ENCODE measurements at places on chromosomes 13 and 19.

DNA sequence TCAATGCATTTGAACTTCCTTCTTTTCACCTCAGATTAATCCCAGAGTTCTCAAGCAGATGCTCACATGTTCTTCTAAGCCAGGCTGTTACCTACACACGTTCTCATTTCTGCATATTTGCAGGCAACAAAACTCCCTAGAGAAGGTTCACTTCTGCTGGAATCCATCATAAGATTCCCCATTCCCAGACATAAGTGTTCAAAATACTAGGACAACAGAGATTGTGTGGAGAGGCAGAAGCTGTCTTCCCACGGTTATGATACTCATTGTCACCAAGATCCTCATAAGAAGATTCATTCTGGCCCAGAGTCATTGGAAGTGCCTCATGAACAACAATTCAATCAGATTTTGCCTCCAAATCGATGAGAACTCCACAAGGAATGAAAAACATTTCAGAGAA, 931.6 kb upstream of the MIR17HG start:
- no peak for DNase-seq

DNA sequence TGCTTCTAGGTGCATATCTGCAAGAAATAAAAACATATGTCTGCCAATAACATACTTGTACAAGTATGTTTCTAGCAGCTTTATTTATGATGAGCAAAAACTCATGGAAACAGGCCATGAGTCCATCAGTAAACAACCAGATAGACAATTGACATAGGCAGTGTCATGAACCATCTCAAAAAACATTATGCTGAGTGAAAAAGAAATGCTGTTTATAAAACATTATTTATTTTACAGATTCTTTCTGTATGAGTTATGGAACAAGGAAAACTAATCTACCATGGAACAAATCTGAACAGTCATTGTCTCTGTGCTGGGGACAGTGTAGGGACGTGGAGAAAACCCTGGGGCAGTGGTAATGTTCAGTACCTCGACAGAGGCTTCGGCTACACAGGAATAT, 283.9 kb downstream of the UQCRFS1 start:
- DNase-seq: no peak

DNA sequence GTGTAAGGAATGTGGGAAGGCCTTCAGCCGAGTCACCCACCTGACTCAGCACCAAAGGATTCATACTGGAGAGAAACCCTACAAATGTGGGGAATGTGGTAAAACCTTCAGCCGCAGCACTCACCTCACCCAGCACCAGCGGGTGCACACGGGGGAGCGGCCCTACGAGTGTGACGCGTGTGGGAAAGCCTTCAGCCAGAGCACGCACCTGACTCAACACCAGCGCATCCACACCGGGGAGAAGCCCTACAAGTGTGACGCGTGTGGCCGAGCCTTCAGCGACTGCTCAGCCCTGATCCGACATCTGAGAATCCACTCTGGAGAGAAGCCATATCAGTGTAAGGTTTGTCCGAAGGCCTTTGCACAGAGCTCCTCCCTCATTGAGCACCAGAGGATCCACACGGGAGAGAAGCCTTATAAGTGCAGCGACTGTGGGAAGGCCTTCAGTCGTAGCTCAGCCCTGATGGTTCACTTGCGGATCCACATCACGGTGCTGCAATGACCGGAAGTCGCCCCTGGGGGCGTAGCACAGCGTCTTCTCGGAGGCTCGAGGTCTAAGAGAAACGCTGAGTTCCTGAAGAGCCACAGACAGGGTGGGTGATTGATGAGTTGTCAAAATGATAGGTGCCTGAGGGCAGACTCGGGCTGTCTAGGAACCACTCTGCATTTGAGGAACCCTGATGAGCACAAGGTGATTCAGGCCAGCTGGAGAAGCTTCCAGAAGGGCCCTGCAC, 12.2 kb downstream of the ZSCAN22 start:
- no peak for DNase-seq

- DNase-seq: no peak
Measured at GRCh38 chr19:19642506-19643157, 825 bp downstream of the GMIP start.

DNA sequence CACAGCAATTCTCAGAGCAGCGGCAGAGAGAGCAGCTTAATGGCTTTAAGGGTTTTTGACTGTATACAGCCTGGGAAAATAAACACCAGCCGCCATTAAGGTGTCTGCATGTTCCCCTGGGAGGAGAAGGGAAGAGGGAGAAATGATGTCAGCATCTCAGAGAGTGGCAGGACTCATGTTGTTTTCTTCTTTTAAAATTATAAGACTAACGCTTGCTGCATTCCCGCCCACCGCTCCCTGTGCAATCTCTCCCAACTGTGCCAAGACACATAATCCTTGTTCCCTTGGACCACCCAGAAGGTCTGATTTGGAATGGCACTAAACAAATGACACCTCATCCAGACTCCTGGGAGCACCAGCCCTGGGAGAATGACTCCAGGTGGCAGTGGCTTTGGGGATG, 27.7 kb upstream of the FAM216B start:
- no peak for DNase-seq

DNA sequence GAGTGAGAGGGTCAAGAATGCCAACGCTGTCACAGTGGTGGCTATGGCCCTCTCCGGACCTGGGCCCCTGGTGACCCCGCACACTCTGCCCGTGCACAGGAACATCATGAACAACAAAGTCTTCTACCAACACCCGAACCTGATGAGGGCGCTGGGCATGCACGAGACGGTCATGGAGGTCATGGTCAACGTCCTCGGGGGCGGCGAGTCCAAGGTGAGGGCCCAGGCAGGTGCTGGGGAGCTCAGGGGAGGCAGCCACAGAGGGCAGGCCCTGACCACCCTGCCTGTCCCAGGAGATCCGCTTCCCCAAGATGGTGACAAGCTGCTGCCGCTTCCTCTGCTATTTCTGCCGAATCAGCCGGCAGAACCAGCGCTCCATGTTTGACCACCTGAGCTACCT, 62.6 kb downstream of the RYR1 start:
- no peak for DNase-seq

DNA sequence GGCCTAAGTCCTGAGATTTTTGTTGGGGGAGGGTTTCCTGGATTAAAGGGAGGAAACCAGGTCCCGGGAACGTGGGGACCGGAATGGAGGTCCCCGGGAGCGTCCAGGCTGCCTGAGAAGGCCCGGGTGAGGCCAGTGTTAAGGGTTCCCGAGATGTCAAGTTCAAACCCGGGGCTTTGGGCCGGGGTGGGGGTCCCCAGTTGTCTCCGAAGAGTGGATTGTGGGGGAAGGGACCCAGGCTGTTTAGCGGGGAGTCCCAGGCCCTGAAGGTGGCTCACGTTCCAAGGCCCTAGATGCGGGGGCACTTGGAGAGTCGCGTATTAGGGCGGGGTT, 262 bp downstream of the COX7A1 start:
- no peak for DNase-seq

- no peak for DNase-seq
Measured at GRCh38 chr19:11191273-11191755, 6.0 kb downstream of the KANK2 start.

DNA sequence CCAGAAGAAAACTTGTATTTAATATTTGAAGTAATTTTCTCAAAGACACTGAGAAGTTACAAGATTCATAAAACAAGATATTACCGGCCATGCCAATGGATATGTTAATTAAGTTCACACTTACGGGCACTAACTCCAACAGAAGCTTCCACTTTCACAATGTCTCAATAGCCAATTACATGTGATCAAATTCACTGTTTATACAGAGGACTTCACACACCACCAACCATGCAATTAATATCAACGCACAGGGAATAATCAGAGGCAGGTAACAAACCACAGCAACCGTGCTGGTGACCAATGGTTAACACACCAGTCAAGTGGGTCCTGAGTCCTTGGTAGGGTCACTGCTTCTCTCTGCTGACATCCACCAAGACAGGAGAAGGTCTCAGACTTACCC, 5.9 kb upstream of the ACOD1 start:
- no peak for DNase-seq

DNA sequence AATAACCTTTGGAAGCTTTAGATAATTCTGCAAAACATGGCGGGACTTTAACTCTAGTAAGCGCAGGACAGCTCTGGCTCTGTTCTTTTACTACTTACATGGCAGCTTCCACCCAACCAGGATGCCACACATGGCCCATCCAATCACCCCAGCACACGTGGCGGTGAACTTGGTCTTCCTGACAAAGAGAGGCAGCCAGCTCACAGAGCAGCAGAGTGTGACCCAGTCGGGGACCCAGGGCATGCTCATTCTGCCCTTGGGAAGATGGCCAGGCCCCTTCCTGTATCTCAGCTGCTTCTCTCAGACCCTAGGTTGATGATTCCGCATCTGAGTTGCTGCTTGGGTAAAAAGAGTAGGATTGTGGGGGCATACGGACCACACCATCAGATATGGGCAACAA, 172.1 kb downstream of the USP12 start:
- DNase-seq: no peak

- DNase-seq: no peak
Measured at GRCh38 chr13:29164116-29164515, 344.0 kb downstream of the MTUS2 start.

- no peak for DNase-seq
Measured at GRCh38 chr19:10977742-10978092, 16.9 kb downstream of the SMARCA4 start.

DNA sequence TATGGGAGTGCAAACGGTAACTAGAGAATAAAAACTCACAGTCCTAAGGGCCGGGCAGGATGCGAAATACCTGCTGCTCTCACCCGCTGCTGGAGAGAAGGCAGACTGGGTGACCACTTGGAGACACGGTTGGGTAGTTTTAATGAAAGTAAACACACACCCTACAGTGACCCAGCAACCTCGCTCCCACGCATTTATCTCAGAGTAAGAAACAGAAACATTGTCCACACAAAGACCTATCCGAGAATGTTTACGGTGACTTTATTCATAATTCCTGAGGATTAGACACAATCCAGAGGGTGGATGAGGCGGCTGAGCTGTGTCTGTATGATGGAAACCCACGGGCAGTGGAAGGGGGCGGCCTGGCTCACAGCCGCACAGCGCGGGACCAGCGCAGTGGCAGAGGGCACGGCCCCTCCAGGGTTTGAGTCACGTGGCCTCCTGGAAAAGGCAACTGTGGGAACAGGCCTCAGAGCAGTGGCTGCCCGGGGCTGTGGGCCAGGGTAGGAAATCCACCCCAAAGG, 73.5 kb upstream of the C13orf46 start:
- DNase-seq: no peak

GRCh38 chr13:79404985-79405384, 1.1 kb downstream of the RBM26 start:
- DNase-seq: no peak

DNA sequence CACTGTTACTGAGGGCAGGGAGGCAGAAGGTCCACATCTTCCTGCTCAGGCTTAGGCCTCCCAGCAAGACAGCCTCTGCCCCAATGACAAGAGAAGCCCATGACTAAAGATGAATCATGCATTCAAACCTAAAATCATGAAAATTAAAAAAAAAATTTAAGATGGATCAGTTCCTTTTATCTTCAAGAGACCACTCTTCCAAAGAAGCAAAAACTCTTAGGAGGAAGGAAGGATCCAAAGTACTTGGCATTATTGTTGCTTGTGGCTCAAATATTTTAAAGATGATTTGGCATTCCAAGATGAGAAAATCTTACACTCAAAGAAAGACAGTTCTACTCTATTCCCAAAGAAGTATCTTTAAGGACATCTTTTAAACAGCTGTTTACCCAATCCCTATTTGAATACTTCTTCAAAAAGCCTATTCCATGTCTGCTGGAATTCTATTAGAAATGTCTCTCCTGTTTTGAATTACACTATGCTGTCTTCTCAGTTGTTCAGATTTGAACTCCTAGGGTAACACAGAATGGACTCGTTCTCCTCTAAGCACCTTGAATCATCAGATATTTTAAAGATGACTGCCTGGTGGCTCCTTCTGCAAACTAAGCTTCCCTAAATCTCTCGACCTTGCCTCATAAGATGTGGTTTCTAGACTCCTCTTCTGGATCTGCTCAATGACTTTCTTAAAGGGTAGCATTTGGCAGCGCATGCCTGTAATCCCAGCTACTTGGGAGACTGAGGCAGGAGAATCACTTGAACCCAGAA, 7.0 kb downstream of the SERP2 start:
- no peak for DNase-seq

DNA sequence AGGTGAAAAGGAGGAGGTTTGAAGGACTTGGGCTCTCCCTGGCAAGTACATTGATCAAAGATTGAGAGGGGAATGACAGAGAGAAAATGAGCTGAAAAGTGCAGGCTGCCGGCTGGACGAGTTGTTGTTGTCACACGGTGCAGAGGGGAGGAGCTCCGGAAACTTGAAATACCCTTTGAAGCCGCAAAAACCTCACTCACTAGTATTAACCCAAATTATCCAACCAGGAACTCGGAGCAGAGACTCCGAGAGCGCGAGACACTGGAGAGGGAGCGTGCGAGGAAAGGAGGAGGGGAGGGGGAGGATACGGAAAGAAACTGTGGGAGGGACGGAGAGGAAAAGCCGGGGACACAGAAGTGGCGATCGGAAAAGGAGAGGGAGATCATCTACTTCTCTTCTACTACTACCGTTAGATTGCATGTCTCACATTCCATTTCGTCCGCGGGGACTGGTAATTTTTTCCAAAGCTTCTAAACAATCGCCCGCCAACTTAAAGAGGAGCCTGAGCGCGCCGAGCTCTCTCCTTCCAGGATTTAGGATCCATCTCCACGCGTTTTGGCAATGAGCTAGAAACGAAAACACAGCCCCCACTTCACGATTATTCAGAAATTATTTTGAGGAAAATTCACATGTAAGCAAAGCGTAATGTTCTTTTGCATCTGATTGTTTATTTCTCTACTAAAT, at the start of gene DACH1:
TSS of gene DACH1 (minus strand) at position 74 of the 684 bp plus-strand sequence.
- no peak for DNase-seq

- no peak for DNase-seq
Measured at GRCh38 chr13:71801165-71801760, 65.7 kb downstream of the DACH1 start.

DNA sequence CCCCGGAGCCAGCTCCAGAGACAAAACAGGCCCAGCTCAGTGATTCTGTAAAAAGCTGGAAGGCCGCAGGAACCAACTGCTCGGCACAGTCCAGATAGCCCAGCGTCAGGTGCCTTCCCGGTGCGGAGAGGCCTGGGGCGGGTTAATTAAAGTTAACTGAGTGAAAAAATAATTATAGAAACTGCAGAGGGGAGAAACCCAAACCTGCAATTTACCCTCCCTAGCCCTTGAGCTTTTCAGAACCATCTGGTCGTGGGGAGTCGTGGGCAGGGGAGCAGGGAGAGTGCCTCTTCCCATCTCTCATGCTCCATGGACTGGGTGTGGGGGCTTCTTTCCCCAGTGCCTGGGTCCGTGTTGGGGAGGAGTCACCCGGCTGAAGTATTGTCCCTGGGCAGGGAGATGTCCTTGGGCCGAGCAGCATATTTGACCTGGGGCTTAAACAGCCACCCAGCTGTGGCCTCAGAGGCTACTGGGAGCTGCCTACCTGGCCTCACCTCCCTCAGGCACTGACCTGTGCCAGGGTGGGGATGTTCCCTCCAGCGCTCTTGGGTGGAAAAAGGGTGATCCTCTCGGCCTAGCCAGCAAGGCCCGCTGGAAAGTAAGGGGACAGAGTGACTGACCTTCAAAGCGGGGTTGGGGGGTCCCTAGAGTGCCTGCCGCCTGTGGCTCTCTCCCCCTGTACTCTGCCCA, 65.9 kb downstream of the CHST8 start:
- DNase-seq: no peak
